Stimulated activated CD4-positive, alpha-beta T cell treated with anti-CD3 and anti-CD28 coated beads, TNF-alpha, amount 100 ng/mL, for 4 hours (primary cell): ENCODE measurements at places on chromosomes 1 and 21.

- no peak for DNase-seq
Measured at GRCh38 chr21:45887788-45888187, 93.8 kb upstream of the COL6A1 start.

GRCh38 chr1:98910827-98911226, 93.8 kb downstream of the PLPPR5 start:
- no peak for DNase-seq

DNA sequence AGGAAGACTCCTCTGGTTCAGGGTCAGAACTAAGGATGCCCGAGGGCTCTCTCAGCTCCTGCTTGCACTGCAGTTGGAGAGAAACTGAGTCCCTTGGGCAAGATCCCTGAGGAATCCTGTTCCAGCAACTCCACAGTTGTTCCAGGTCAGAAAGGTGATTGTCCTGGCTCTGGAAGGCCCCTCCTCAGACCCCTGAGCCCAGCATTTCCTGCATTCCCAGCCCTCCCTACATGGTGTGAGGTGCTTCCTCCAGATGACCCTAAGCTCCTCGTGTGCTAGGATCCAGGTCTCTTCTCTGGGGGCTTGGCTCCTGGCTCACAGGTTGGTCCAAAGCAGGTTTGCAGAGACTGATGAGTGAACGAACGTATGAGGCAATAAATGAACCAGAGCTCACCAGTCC, 11.5 kb downstream of the LDLRAD1 start:
- DNase-seq: no peak

DNA sequence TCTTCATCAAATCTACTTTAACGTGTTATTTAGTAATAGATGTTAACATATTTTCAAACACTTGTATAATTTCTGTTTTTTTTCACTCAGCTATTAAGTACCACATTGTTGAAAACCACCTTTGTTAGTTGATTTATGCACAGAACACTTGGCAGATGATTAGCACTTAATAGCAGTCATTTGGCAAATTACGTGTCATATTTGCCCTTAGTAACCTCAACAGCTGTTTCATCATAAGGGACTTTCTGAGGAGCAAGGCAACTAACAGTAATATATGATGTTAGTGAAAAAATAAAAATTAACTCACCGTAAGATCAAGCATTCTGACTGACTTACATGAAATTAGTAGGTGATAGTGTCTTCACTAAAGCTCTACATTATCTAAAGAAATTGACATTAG, 186.4 kb downstream of the HMCN1 start:
- DNase-seq: no peak

DNA sequence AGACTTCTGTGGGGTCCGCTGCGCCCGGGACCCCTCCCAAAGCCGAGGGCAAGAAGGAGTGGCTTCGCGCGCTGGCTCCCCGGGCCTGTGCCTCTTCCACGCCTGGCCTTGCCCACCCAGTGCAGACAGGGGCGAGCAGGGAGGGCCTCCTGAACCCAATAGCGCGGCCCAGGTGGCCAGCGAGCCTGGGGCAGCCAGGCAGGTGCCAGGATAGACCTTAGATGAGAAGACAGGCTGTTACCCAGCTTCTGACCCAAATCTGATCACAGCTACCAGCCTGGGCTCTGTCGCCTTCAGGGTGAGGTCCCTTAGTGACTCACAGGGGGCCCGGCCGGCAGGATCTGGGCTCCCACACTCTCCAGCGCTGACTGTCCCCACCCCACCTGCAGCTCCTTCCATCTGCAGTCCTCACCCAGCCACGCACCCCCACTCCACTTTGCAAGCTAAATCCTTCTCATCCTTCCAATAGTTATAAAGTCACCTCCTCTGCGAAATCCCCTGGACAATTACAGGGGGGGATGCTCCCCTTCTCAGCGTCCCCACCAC, 9.6 kb downstream of the CLEC20A start:
- no peak for DNase-seq

GRCh38 chr1:243250102-243250501, 5.0 kb downstream of the CEP170 start:
- no peak for DNase-seq

DNA sequence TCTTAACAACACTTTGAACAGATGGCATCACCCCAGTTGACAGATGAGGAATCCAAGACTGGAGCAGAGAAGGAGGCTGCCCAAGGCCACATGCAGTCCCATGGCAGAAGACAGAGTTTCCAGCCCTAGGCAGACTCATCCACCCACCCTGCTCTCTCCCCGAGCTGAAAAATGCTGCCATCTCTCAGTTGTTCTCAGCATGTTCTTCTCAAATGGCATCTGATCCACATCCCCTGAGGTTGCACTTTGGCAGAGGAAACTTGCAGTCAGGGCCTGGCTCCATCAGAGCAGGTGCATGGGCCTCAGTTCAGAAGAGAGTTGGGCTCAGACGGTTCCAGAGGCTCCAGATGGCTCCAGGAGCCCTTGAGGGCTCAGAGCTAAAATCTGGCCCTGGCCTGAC, 709.4 kb downstream of the MATN1 start:
- DNase-seq: no peak

GRCh38 chr1:51266791-51267190, 30.7 kb downstream of the RNF11 start:
- DNase-seq: no peak

DNA sequence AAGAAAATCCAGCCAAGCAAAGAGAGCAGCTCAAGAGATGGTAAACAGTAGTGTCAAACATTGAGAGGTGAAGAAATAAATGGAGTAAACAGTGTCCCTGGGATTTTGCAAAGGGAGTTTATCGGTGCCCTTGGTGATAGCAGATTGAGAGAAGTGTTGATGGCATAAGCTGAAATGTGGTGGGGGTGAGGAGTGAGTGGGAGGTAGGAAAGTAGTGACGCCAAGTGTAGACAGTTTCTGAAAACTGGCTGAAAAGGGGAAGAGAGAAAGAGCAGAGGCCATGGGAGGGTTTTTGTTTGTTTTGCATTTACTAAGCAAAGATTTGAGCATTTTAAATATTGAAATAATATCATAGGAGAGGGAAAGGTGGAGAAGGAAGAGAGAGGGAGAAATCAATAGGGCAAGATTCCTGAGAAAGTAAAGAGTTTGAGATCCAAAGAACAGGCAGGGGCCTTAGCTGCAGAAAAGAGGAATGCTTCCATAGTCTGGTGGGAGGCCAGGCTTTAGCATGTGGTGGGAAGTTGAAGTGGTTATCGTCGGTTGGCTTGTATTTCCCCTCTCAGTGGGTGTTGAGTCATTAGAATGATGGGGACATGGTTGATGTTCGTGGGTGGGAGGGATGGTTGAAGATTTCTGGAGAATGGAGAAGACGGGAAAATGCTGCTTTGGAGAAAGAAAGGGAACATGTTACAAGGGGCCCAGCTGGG, 26.8 kb upstream of the RASAL2 start:
- DNase-seq: no peak

- DNase-seq: peak; percentile 29
Measured at GRCh38 chr1:6727535-6727934, 25.9 kb upstream of the DNAJC11 start.

DNA sequence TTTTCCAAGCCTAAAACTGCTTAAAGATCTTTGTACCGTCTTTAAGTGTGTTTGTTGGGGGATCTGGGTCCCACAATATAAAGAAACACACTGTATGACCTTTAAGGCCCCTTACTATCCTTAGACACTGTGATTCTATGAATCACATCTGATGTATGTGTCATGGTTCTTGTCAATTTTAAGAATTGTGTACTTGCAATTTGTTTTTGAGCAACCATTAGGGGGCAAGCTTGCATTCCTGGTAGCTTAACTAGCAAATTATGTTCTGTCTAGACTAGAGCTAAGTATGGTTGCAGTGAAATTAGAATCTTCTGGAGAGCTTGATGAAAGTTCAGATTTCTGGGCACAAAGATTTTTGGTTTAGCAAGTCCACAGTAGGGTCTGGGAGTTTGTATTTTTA, 219.5 kb downstream of the TPR start:
- DNase-seq: no peak

- no peak for DNase-seq
Measured at GRCh38 chr1:14366091-14367018, 232.1 kb upstream of the KAZN start.

DNA sequence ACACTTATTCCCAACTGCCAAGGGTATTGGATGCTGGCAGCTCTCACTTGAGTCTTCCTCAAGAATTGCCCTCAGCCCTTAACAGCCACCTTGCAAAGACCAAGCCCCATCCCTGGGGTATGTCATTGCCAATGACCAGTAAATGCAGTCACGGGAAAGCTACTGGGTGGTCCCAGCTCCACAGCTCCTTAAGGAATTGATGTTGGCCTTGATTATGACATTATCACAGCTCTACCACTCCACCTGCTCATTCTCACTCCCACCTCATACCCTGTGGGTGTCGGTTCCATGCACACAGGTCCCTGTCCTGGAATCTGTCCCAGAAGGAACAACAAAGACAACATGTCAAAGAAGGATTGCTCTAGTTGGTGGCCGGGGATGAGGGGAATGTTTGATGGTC, 60.5 kb upstream of the GJB5 start:
- no peak for DNase-seq

GRCh38 chr1:190273161-190273560, 204.5 kb downstream of the BRINP3 start:
- no peak for DNase-seq

DNA sequence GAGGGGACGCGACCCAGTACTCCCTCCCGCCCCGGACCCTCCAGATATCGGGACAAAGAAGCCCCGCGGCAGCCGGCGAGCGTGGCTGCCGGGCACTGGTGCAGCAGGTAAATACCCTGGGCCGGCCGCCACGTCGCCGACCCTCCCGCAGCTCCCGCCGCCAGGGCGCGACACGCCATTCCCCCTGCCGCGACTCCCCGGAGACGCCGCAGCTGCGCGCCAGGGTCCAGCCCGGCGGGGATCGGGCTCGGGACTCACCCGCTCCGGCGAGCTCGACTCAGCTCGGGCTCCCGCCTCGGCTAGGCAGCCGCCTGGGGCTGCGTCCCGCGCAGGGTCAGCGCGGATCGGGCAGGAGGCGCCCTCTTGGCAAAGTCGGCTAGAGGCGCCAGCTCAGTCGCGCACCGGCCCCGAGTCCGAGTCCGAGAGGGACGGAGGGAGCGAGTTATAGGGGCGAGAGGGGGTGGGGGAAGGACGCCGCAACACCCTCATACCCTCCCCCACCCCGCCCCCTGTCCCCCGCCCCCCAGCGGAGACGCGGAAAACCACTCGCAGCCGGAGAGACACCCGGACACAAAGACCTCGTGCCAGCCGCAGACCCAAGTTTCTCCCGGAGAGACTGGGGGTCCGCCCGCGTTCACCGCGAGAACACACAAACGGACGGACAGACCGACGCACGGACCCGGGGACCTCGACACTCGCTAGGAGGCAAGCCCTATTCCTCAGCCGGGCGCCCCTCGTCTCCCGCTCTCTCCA, 985 bp downstream of the SYT6 start:
- peak; percentile 9 for DNase-seq

- no peak for DNase-seq
Measured at GRCh38 chr1:76463278-76463677, 388.7 kb downstream of the ST6GALNAC3 start.

GRCh38 chr1:78222225-78222959, 176.6 kb downstream of the GIPC2 start:
- DNase-seq: no peak

DNA sequence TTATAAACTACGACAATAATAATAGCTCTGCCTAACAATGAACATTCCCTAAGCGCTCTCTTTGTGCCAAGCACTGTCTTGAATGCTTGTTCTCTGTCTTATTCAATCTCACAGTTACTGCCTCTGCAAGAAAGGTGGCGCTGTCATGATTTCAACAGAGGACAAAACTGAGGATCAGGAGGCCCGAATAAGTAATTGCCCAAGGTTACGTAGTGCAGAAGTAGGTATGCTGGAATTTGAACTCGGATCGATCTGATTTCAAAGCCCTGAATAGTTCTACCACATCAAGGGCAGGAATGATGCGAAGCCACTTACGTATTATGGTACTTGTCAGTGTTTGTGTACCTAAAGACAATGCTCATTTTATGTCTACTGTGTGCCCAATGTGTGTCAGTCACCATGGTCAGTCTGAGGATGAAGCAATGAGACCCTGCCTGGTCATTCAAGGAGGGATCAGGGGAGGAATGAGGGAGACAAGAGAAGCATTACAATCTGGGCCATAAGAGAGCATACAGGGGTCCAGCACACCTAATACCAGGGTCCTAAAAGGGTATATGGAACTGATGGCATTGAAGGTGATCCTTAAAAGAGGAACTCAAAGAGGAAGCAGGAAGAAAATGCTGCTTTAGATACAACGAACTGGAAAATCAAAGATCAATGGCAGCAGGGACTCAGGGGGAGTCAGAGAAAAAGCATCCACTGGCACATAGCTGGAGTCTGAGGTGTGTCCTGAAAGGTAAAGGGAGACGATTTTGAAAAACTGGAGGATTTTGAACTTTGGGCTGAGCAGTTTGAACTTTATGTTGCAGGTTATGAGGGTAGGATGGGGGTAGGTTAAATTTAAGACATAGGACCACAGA, 389.2 kb downstream of the PLPP3 start:
- no peak for DNase-seq

- DNase-seq: no peak
Measured at GRCh38 chr1:5343256-5344020, 648.8 kb downstream of the NPHP4 start.

- no peak for DNase-seq
Measured at GRCh38 chr1:16173447-16174260, 17.8 kb upstream of the EPHA2 start.

GRCh38 chr1:9680828-9681227, 29.3 kb downstream of the PIK3CD start:
- DNase-seq: no peak

DNA sequence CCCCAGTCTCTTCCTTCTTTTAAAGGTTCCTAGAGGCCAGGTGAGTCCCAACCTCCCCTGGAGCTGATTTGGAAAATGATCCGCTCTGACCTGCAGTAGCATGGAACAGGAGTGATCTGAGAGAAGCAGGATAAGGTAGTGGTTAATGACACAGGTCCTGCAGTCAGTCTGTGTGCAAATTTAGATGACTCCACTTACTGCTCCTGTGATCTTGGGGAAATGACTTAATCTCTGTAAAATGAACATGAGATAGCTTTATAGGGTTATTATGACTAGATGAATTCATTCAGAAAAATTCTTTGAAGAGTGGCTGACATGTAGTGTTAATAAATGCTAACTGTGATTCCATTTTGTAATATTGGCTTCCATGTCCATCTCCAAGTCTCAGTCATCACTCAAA, 374.9 kb upstream of the CAMK1G start:
- DNase-seq: no peak

DNA sequence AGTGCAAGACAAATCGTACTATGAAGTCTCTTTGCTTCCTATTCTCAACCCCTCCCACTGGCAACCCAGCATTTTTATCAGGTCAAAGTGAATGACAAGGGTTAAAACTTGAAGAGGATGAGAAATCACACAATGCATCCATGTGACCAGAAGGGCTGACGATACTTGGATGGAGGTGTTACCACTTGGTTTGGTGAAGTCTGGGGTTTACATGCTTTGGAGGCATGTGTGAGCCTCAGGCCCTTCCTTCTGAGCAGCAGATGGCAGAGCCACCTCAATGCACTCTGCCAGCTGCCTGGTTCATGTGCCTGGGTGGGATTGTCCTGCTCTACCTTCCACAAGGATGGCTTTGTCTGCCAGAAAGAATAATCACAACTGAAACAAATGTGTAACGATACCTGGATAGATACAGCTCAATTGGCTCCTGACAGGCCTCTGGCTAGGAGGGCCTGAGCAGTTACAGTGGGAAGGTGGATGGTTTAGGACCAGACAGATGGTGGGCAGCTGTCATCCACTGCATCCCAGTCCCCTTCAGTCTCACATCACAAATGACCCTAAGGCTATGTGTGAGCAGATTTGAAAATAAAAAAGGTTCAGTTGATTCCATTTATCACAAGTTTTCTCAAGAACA, 51.5 kb upstream of the CNIH3 start:
- DNase-seq: no peak
